Placental pericyte (primary cell): ENCODE measurements at places on chromosomes 7 and 10. TPM values are rescaled to one million over a fixed set of nuclear protein-coding genes. Genes with fewer than 3 reads are reported as not detected.

KNDC1 gene
- under 0.01 and 0.66 TPM in 2 replicates for total RNA-seq

KIAA1217 gene
- under 0.01 and 2.0 TPM in 2 replicates for total RNA-seq

FFAR4 gene
- total RNA-seq: not detected in 2 replicates

TMEM72 gene
- total RNA-seq: not detected in 2 replicates

ASL gene
- total RNA-seq: 60.8 and 67.3 TPM in 2 replicates

TRIM50 gene
- not detected in 2 replicates for total RNA-seq

UPK3BL1 gene
- 9.6 and 10.5 TPM in 2 replicates for total RNA-seq

MUC3A gene
- not detected in 2 replicates for total RNA-seq

DEPP1 gene
- total RNA-seq: 3.6 and 14.4 TPM in 2 replicates

FANK1 gene
- 1.8 and 2.6 TPM in 2 replicates for total RNA-seq

GSTO2 gene
- 0.22 and 1.9 TPM in 2 replicates for total RNA-seq

PIP gene
- not detected in 2 replicates for total RNA-seq

CHAT gene
- total RNA-seq: not detected in 2 replicates

ASZ1 gene
- not detected in 2 replicates for total RNA-seq

ZPBP gene
- total RNA-seq: not detected in 2 replicates

RPEL1 gene
- total RNA-seq: under 0.01 TPM in 1 of 2 replicates, not detected in the other

ZNF488 gene
- under 0.01 TPM in 1 of 2 replicates, not detected in the other for total RNA-seq

IL15RA gene
- total RNA-seq: 10.7 and 11.2 TPM in 2 replicates

NUDT5 gene
- 65.4 and 66.7 TPM in 2 replicates for total RNA-seq

PPP1R3C gene
- 27.6 and 105 TPM in 2 replicates for total RNA-seq

C1QL3 gene
- total RNA-seq: not detected in 2 replicates

LDB3 gene
- total RNA-seq: under 0.01 TPM in 1 of 2 replicates, not detected in the other

ASCC1 gene
- 27.1 and 42.7 TPM in 2 replicates for total RNA-seq

CLDN4 gene
- total RNA-seq: 0.22 TPM in 1 of 2 replicates, not detected in the other

CPA4 gene
- total RNA-seq: 9.4 and 9.7 TPM in 2 replicates

LOXL4 gene
- 23.0 and 70.5 TPM in 2 replicates for total RNA-seq

CDK14 gene
- total RNA-seq: 16.2 and 33.9 TPM in 2 replicates

RINT1 gene
- 12.0 and 27.6 TPM in 2 replicates for total RNA-seq

FZD8 gene
- 16.6 and 151 TPM in 2 replicates for total RNA-seq

PLAC9 gene
- 0.29 and 0.44 TPM in 2 replicates for total RNA-seq

TMEM225B gene
- total RNA-seq: 0.44 TPM in 1 of 2 replicates, not detected in the other
